ENCODE measurements at places on chromosomes 12 and 14.

DNA sequence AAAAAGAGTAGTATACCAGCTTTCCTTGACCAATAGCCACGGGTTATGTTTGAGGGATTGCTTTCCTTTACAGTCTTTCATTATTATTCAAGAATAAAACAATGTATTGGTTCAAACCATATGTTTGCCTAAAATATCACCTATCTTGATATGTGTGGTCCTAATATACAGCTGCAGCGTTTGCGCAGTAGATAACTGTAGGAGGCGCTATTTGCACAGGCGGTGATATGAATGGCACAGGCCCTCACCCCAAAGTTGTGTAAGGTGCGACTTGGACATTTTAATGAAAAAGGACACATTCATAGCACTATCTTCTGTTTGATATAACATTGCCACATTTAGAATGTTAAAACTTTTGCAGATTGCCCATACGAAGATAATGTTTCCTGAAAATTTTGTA, 298.4 kb downstream of the TRHDE start:
- DNase-seq, result no peak

GRCh38 chr14:61564618-61565091, 130.7 kb upstream of the HIF1A start:
- DNase-seq, result no peak

DNA sequence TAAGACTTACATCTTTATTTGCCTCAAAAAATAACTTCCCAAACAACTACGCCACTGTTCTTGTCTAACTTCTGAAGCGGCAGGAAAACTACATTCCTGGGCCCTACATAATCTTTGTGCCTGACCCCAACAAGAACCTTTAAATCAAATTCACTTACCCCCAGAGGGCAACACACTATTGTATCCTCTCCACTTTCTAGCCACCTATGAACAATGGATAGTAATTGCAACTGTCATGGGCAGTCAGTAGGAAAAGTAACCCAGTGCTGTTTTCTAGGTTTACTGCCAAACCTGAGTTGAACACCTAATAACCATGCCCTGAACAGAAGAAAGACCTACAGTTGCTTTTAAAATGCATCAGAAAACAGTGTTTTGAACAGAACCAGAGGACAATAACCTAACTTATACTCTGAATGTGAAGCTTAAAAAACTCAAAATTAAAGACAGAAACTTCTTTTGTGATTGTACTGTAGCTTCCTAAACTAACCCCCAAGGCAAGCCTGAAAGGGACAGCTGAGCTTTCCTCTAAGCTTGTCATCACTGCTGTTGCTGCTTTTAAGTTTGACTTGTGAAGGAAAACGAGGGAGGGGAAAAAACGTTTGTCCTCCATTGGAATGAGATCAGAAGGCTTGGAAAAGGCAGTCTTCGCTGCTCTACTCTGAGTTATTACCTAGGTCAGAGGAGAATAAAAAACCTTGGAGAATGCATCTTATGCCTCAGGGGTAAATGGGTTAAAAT, 195.7 kb downstream of the SOX5 start:
- no peak for DNase-seq

- DNase-seq, result no peak
Observed at GRCh38 chr12:25976289-25976688, 17.8 kb downstream of the RASSF8 start.

DNA sequence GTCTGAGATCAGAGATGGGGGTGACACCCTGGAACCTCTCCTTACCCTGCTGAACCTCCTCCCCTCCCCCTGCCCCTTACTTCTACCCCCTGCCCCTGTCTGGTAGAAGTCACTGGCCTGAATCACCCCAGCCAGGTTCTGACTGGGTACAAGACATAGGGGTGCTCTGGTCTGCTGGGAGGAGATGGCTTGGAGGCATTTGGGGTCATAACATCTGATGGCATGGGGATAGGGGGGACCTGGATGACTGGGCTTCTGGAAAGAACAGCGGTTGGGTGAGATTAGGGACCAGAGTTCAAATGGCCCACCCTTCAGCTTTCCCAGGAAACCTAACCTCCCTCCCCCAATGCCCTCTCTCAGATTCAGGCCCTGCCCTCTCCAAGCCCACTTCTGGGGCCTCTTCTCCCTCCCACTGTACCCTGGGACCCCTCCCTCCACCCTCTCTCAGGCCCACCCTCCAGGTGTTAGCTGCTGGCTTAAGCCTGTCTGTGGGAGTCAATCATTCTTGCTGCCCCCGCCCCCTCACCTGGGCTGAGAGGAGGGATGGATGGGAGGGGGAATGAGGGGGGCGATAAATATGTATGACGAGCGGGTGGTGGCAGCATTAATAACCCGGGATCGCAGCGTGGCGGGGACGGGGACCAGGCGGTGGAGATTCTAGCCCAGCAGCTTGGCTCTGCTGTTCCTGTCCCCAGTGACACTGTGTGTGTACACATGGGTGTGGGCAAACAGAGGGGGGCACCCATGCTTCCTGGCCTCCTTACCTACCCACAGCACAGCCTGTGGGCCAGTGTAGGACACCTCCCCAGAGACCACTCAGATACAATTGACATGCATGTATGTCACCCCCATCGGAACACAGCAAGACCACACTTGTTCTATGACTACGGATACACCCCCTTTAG, 5.9 kb downstream of the NXPH4 start:
- no peak for DNase-seq

GRCh38 chr14:75579882-75580281, 1.5 kb downstream of the FLVCR2 start:
- no peak for DNase-seq

DNA sequence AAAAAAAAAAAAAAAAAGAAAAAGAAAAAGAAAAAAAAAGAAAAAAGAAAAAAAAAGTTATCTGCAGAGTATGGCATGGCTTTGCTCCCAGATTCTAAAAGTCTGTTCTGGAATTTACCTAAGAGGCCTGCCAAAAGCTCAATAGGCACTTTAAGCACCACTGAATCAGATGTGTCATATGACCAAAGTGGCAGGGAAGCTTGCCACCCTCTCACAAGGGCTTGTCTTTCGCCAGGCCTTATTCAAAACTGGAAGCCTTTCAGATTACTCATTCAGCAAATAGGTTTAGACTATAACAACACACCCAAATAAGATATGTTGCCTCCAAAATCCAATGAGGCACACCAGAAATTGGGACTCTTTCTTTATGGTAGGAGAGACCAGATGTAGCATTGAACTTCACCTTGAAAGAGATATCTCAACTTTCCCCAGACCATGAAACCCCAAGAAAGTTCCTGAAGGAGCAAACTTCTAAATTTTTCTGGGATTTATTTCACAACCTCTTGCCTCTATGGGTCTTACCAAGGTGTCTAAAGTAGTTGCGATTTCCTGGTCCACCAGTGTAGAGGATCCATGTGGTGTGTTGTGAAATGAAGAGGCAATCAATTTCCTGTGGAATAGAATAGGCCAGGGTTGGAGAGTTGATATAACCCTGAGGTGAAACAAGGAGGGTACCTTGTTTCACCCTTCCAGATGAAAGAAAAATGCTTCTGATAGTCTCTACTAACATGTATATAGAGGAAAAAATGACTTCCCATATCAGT, 218.8 kb downstream of the DAD1 start:
- DNase-seq, result no peak

DNA sequence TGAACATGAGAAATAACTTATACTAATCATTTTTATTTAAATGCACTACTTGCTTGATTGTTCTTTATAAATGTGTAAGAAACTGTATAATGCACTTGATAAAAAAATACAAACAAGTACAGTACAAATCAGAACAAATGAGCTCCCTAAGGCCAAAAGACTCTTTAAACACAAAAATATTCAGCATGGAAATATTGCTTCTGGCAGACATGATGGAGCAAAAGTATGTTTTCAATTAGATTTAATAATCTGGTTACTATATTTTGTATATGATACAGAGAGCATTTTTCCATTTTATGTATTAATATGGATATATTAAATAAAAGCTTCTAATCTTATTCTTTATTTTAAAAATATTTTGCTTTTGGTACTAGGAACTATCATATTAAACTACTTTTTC, 800.2 kb upstream of the LRFN5 start:
- DNase-seq, result no peak

- DNase-seq, result no peak
Observed at GRCh38 chr14:22671622-22672021, 27.5 kb upstream of the OR6J1 start.

- no peak for DNase-seq
Observed at GRCh38 chr12:54432815-54433164, 13.7 kb upstream of the ITGA5 start.
